ENCODE measurements at places on chromosomes 7 and 10.

DNA sequence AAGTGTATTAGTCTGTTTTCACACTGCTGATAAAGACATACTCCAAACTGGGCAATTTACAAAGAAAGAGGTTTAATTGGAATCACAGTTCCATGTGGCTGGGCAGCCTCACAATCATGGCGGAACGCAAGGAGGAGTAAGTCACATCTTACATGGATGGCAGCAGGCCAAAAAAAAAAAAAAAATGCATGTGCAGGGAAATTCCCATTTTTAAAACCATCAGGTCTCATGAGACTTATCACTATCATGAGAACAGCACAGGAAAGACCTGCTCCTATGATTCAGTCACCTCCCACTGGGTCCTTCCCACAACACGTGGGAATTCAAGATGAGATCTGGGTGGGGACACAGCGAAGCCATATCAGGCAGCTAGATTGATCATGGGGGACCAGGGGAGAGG, 136.8 kb downstream of the EXOC4 start:
- DNase-seq: no peak

- DNase-seq: no peak
Observed at GRCh38 chr7:158167373-158167772, 420.2 kb downstream of the PTPRN2 start.

GRCh38 chr7:141619745-141620144, 68.5 kb downstream of the AGK start:
- DNase-seq: no peak

DNA sequence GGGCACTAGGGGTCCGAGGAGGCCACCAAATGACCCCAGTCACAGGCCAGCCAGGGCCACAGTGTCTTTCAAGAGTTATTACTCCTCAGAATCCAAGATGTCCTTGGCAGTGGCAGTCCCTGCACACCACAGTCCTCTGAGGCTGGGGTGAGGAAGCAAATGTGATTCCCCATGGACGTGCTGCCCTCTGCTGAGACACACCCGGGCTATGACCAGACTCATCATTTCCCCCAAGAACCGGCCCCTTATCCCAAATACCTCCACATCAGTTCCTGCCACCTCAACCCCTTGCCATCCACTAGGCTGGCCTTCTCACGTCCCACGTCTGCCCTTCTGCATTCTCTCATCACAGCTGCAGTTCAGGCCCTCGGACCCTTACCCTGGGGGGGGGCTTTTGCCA, 5.0 kb downstream of the PRKAG2 start:
- no peak for DNase-seq

All from DMS153 (cell line).